ENCODE measurements at places on chromosomes 5 and 9.

DNA sequence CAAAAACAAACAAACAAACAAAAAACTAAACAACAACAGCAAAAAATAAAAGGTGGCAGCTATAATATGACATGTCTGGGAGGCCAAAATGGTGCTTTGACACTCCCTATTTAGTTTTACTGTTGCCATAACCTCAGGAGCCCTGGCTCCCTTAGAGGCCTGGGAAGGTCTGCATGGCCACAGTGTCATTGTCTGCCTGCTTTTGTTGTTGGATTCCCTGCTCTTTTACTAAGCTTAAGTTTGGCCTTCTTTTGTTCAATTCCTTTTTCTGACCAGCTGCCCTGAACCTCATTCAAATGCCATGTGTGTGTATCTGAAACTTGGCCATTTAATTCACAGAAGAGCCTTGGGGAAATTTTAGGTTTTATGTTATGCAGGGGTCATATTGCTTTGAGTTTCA, 458.2 kb downstream of the TMEM232 start:
- no peak for DNase-seq

DNA sequence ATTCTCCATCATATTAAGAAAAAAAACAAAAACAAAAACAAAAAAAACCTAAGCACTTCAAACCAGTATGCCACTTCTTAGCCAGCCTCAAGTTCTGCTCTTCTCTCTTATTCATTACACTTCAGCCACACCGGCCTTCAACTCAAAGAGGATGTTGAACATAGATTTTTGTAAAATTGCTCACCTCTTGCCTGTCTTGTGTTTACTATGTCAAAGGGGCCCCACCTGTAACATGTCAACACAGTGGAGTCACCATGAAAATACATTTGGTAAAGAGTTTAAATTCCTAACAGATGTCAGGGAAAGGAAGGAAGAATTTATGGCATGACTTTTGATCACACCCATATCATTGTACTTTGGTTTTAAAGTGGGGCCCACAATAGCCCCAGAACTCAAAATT, 121.1 kb upstream of the GHR start:
- no peak for DNase-seq

DNA sequence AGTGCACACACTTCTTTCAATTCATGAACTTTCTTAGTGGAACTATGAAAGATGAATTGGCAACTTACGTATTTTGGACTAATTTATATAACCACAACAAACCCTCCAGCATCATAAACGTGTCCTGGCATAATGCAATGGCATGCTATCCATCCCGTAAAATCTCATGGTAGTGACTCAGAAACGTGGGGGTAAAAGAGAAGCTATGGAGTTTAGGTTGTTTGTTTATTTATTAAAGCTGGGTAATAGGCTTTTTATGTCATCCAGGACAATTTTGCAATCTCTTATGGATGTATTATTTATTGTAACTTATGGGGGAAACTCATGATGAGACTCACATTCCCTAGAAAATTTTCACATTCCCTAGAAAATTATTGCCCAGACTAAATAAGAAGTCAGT, 106.3 kb downstream of the GDA start:
- DNase-seq: no peak

GRCh38 chr5:112713206-112713605, 24.5 kb upstream of the APC start:
- DNase-seq: no peak

DNA sequence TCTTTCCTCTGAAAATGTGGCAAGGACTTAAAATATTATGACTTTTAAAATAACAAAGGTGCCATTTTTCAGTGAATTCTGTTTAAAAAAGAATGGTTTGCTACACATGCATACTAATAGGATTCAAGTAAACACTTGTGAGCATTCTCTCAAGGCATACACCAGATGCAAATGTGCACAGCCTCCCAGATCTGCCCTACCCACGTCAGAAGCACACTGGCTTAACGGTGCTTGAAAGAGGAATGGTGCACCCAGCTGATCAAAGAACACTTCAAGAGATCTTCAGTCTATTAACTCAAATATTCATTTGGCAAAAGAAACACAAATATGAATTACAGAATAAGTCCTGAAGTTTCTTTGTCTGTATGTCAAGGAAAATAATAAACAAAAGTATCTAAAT, 15.8 kb downstream of the GABRB2 start:
- no peak for DNase-seq

DNA sequence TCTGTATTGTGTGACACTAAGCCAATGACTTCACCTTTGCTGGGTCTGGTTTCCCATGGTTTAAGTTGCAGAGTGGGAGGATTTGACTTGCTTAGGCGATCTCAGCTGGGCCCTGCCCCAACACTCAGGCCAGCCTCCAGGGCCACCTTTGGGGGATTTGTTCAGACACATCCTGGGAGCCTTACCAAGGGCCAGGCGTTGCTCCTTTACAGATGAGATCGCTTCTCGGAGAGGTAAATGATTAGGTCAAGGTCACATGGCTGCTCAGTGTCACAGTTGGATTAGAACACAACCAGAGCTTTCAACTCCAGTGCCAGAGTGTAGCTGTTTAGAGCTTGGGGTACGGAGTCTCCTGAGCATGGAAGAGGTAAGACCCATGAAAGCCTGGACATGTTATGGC, 57.5 kb downstream of the COL27A1 start:
- no peak for DNase-seq

GRCh38 chr5:143222287-143223231, 180.9 kb downstream of the NR3C1 start:
- DNase-seq: no peak

DNA sequence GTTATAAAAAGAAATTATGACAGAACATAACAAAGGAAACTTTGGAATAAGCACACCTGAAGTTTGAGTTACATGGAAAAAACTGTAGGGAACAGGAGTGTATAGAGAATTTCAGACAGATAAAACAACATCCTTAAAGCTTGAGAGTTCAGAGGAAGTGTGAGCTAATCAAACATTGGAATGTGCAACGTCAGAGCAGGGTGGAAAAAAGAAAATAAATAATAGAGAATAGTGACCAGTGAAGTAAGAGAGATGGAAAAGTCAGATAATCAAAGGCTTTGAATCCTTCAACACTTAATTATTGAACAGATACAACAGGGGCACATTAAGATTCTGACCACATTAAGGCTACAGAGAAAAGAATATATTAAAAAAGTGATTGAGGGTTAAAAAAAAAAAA, 128.5 kb upstream of the CDH10 start:
- DNase-seq: peak; percentile 44

DNA sequence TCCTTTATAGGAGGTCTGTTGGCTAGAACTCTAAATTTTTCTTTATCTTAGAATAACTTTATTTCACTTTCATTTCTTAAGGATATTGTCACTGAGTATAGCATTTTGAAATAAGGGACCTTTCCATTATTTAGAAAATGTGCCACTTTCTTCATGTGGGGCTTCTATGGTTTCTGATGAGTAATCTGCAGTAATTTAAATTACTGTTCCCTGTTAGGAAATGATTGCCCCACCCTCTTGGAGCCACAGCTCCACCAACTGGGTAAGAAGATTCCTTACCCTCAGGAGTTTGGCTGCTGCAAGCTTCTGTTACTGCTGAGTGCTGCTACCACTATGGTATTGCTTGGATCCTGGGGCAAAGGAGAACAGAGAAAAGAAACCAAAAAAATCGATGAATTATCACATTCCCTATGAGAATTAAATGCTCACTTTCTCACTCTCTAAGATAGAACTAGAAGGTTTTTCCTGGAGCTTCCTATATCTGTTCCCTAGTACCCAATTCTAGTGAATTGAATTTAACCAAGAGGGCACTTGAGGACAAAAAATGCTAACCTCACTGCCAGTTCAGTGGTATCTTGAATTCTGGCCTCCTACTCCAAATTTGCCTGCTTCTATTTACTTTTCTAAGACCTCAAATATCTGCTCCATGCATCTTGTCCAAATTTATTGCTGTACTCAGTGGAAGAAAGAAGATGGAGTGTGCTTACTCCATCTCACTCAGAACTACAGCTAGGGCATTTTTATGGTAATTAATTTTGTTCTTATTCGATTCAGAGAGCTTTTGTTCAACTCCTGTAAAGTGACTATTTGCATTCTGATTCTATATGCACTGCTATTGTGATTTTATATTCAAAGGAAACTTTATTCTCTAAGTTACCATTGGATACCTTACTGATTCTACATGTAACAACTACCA, 2111.3 kb downstream of the MAT2B start:
- DNase-seq: no peak

GRCh38 chr5:10695759-10696543, 65.1 kb downstream of the DAP start:
- DNase-seq: peak; percentile 35

DNA sequence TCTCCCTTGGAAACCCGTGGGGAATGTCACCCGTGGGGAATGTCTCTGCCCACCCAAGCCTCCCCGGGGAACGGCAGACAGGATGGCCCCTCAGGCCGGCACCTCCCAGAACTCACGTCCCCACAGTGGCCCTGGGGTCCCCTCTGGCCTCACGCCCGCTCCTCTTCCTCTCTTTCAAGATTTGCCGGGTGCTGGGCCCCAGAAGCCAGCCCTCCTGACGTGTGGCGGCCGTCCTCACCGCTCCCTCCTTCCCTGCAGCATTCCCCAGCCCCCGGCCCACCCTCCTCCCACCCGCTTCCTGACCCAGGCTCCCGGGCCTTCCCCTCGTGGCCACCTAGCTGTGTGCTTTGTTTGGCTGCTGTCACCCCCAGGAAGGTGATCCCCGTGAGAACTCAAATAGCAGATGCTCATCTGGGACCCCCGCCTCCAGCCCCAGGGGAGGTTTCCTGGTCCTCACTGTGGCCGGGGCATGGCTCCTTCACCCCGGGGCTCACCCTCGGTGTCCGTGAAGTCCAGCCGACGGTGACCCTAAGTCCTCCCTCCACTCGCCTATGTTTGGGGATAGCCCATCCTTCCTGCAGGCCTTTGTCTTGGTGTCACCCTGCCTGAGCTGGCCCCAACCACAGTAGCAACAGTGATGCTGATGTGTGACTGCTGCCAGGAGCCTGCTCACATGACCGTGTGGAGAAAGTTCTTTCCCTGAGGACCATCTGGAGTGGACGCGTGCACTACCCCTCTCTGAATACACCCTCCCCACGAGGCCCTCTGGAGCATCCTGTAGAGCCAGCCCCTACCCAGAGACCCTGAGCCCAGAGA, 163.3 kb upstream of the IER5L start:
- DNase-seq: no peak

DNA sequence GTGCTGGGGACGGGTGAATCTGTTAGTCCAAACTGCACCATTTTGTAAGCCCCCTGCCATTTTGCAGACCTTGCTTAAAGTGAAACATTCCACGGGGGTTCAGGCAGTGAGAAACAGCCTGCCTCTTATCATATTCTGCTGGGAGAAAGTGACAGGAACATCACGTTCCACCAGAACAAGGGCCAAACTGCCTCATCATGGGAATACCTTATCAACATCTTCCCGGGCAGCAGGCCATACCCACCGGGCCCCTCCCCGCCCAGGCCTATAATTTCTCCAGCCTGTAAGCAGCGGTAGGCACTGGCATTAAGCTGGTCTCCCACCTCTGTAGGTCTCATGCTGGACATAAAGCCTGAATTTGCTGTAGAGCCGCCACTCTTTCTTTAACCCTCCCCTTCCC, 1.5 kb upstream of the CFAP77 start:
- no peak for DNase-seq

DNA sequence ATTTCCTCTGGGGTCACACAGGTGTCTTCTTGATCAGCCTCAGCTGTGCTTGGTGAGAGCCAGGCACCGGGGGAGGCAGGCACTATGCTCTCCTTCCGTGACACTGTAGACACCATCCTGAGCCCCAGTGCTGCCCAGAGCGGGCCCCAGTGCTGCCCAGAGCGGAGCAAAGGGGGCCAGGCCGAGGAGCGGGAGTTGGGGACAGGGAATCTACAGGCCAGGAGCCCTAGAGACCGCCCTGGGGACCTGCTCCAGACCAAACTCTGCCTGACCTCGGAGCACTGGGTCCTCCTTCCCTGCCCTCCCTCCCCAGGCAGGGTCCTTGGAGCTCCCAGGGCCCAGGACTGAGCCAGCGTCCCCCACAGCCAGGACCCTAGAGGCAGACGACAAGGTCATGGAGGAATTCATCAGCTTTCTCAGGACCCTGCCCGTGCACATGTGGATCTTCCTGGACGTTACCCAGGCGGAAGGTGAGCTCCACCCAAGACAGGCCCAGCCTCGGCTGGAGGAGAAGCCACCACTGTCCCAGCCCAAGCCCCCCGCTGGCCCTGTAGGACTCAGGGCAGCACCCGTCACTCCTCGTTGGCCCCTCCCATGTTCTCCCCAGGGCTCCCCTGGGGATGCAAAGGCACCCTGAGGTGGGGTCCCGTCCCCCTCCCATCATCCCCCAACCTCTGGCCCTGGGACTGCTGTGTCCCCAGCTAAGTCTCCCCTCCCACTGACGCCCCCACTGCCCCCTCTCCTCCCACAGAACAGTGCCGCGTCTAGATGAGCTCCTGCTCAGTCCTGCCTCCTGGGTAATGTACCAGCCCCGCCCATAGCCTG, 30.2 kb downstream of the PAEP start:
- no peak for DNase-seq

- DNase-seq: peak; percentile 28
These were observed 54.7 kb downstream of the MACROH2A1 start for GRCh38 chr5:135344349-135344748.

GRCh38 chr5:141478321-141478945, 2.7 kb downstream of the PCDHGC3 start:
- DNase-seq: peak; percentile 65

- DNase-seq: no peak
These were observed 2.9 kb downstream of the FREM1 start for GRCh38 chr9:14907360-14907685.

DNA sequence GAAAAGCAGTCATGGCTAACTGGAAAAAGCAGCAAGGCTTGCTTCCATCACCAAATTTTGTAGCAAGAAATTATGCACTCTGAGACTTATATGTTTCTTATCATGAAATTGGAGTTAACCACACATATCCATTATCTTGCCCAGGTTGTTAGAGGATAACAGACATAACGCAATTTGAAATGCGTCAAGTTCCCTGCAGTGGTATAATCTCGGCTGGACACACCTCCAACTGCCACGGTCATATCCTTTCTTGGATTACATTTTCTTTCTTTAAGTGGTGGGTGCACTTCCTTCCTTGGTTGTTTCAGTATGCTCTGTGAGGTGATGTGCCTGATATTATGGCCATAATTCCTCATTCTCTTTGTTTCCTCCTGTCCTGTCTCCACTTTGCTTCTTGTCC, 695.0 kb upstream of the DMAC1 start:
- DNase-seq: no peak

GRCh38 chr5:158246661-158247060, 387.7 kb upstream of the CLINT1 start:
- no peak for DNase-seq

- DNase-seq: peak; percentile 75
These were observed 266.6 kb upstream of the GAS1 start for GRCh38 chr9:87213948-87214347.

DNA sequence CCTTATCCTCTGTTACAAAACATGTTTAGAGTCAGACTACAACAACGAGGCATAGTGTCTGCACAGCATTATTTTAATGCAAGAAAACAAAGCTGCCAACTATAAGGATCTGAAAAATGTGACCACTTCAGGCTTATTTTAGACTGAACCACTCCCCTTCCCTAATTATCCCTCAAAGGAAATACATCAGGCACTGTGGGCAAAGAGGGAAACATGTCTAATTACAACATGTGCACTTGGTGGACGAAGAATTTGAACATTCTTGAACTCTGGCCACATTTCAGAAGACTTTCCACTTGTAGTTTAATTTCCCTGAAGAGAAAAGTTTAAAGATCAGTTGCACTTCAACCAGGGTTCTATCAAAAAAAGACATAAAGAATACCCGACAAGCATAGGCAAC, 3.8 kb downstream of the MTMR12 start:
- DNase-seq: no peak

- peak; percentile 76 for DNase-seq
These were observed 140.5 kb upstream of the SLC30A5 start for GRCh38 chr5:68953231-68953874.

- no peak for DNase-seq
These were observed 237.9 kb downstream of the IRX1 start for GRCh38 chr5:3833566-3833965.
